NCI-H2081 (cell line): ENCODE measurements at places on chromosomes 11 and 22.
A peak's percentile ranks its signal among the peaks of the same experiment; 100 is the strongest.

- DNase-seq: no peak
Measured at GRCh38 chr11:6486938-6487337, 5.6 kb downstream of the TIMM10B start.

GRCh38 chr11:77147668-77148321, 19.7 kb downstream of the MYO7A start:
- DNase-seq: peak; percentile 9

GRCh38 chr11:105074166-105074530, 29.0 kb upstream of the CARD16 start:
- no peak for DNase-seq

DNA sequence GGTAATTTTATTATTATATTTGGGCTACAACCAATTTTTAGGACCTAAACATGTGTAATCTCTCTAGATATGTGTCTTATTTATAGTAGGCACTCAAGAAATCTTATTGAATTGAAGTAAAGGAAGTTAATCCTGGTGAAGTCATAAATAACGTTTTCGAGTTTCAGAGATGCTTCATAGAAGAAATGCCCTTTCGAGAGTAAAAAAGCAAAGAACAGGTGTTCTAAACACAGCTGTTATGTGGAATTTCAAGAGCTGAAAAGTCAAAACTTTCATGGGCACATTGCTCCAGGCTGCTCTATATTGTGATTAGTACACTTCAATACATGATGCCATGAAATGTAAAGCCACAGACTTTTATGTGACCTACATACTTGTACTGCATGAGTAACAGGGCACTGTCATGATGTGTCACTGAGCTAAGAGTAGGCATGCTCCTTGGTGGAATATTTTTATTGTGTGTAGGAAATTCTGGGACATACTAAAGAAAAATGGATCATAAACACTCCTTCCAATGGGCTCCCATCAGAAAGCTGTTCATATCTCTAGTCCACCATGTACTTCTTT, 7.2 kb upstream of the ELMOD1 start:
- no peak for DNase-seq

DNA sequence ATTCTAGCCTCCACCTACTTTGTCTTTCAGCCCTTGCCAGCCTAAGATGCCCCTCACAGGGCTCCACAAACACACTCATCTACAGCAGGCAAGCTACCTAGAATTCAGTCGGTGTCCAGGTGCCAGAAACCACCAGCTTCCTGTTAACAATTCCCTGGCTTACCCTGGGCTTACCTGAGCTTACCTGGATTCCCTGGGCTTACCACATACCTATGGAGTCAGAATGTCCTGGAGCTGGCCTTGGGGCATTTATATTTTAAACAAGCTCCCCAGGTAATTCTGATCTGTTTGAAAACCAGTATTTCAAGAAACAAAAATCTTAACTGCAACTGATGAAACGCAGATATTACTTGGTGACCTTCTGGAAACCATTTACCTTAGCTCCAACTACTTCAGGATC, 123.6 kb downstream of the SLC1A2 start:
- no peak for DNase-seq

GRCh38 chr11:33168709-33169200, 7.5 kb upstream of the CSTF3 start:
- no peak for DNase-seq

DNA sequence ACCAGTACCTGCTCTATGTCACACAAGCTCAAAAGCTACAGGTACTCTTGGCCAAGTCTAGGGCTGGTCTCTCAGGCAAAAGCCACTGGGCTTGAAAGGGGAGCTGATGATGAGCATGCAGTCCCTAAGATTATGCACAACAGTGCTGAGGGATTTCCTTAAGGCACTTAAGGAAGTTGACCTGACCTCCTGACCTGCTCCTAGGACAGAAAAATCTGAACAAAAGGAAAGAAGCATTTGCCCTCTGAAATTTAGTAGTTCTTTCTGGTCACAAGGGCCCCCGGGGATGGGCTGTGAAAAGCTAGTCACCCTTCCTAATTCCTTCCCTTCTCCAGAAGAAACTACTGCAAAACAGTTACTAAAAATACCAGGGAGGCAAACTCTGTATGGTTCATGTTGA, 83.6 kb upstream of the PHOX2A start:
- DNase-seq: no peak

- no peak for DNase-seq
Measured at GRCh38 chr11:11980200-11980599, 28.2 kb downstream of the DKK3 start.

DNA sequence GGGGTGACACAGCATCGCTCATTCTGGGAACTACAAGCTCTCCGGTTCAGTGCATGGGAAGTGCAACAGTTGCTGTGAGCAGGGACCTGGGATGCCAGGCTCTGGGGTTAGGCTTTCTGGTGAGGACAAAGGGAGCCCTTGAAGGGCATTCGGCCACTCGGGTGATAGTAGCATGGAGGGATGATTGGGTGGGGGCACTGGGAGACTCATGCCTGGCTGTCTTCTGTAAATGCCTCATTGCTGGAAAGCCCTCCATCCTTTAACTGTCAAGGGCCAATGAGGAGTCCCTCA, 9.9 kb downstream of the OAF start:
- no peak for DNase-seq

GRCh38 chr11:85137597-85137996, 489.5 kb downstream of the DLG2 start:
- peak; percentile 19 for DNase-seq

DNA sequence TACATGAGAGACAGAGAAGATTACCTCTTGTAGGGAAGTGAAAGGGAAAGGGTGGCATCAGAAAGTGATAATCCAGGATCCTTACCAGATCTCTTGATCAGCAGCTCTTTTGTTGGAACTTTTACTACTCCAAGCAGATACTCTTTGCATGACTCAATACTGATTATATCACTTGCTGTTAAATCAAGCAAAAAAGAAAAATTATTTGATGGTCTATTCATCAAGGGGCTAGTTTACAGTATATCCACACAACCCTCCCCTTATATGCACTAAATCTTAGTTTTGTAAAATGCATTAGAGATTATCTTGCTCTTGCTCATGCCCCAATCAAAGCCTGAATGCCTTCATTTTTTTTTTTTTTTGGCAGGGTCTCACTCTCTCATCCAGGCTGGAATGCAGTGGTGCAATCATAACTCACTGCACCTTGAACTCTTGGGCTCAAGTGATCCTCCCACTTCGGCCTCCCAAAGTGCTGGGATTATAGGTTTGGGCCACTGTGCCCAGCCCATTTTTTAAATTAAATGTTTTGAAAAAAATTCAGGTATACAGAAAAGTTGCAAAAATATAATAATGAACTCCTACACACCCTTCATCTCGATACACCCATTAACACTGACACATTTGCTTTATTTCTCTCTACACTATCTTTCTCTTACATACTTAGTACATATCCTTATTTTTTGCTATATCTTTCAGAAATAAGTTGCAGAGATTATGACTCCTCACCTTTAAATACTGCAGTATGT, 76.1 kb upstream of the UCP3 start:
- DNase-seq: no peak

- no peak for DNase-seq
Measured at GRCh38 chr11:5700421-5701054, 10.9 kb downstream of the TRIM22 start.

- no peak for DNase-seq
Measured at GRCh38 chr11:3954448-3955298, 99.2 kb downstream of the STIM1 start.

GRCh38 chr11:115166820-115167219, 337.4 kb downstream of the CADM1 start:
- DNase-seq: no peak

- no peak for DNase-seq
Measured at GRCh38 chr11:35826949-35827348, 116.9 kb upstream of the LDLRAD3 start.

GRCh38 chr11:121595717-121596161, 143.0 kb upstream of the SORL1-AS1 start:
- no peak for DNase-seq

DNA sequence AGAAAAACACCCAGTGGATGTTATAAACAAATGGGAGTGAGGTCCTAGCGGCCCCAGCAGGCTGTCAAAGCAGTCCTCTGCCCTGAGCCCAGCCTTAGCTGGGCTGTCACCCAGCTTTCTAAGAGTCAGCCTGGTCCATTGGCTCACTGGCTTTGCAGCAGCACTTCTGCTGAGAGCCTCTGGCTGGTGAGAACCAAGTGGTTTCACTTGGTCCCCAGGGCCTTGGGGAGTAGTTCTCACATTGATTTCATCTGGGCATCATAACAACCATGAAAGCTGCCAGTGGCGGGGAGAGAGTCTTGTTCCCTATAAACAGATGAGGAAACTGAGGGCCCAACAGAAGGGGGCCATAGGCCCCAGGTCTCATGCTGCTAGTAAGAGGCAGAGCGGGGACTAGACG, 11.4 kb downstream of the SEC14L6 start:
- DNase-seq: no peak

- no peak for DNase-seq
Measured at GRCh38 chr11:102494216-102494615, 36.3 kb downstream of the MMP7 start.

- DNase-seq: no peak
Measured at GRCh38 chr22:45341498-45341897, 31.8 kb downstream of the FAM118A start.
